ENCODE measurements at places on chromosomes 3 and 15.

DNA sequence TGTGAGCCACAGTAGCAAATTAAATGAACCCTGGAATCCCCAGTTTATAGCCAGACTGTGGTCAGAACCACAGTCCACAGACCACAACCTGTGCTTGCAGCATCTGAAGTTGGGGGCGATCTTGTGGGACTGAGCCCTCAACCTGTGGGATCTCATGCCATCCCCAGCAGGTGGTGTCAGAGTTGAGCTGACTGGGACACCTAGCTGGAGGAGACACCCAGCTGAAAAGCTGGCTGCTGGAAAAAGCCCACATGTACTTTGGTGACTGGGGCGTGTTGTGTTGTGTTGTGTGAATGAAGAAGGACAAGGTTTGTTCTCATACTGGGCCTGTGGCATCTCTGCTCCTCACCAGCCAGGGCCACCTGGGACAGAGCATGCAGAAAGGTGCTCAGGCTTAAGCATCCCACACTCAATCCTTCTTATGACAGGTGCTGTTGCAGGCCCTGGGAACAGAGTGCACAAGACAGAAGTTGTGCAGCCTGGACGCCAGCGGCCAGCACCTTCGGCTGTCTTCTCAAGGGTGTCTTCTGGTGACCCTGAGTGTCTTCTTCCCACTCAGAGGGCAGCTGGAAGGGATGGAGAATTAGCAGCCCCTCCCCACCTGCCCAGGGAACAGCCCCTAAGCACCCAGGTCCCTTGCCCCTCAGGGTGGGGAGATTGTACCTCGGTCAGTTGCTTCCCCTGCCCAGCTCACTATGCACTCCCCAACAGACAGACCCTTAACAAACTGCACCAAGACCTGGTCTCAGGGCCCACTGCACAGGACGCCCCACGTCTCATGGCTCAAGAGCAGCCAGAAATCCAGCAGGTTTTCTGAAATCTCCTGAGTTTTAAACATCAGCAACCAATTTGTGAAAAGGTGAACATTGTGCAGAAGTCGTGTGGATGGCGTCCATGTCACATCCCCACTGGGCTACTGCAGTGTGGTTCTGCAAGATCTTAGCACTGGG is 2.2 kb upstream of the UROC1 start:
- DNase-seq, result no peak

DNA sequence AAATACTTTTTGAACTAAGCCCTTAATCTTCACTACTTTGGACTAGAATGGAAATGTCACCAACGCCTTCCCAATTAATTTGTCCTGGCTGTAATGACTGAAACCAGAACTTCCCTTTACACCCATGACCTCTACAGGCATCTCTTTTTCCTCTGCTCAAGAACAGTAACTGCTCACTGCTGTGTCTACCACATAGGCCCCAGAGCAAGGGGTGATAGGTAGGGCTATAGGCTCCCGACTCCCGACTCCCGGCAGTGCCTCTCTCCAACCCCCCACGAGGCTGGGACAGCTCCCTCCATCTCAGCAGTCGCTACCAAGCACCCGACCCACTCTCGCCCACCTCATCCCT is 384 bp upstream of the LEKR1 start:
- no peak for DNase-seq

- DNase-seq, result no peak
Observed at GRCh38 chr3:112829046-112829445, 17.6 kb downstream of the CD200R1L start.

- DNase-seq, result no peak
Observed at GRCh38 chr3:8954938-8955763, 8.1 kb downstream of the RAD18 start.

DNA sequence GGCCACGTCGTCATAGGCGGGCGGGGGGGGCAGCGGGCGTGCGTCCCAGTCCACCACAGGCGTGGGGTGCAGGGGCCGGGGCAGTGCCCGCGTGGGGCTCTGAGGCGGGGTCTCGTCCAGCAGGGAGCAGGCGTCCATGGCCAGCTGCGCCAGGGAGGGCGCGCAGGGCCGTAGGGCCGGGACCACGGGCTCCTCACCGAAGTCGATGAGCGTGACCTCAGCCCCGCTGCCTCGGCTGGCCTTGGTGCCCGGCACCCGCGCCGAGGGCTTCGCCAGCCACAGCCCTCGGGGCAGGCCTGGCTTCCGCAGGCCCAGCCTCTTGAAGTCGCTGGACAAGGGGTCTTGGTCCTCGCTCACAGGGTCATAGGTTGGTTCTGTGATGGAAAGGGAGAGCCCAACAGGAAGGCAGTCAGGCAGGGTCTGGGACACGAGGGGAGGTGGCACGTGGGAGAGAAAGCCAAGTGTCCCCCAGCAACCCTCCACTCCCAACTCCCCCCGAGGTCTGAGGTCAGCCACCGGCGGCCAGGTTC is 40.0 kb downstream of the TNK2 start:
- DNase-seq, result no peak

- DNase-seq, result no peak
Observed at GRCh38 chr3:64530434-64531049, 157.3 kb downstream of the ADAMTS9 start.

DNA sequence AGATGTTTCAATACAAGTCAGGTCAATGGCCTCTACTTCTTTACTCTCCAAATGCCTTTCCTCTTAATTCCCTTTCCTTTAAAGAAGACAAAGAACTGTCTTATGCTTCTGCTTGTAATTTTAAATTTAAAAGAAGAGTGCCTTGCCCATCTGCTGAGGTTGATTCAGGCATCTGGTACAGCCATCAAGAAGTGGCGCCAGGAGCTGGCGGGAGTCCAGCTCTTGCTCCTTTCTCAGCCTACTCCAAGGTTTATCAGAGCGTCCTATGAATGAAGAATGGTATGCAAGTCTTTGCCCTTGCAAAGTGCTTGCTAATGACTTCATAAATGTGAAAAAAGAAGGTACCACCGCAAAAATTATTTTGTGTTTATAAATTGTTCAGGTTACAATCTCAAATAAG is 294.6 kb upstream of the TGFBR2 start:
- DNase-seq, result no peak

- no peak for DNase-seq
Observed at GRCh38 chr15:50009634-50010033, 109.4 kb downstream of the ATP8B4 start.

- DNase-seq, result no peak
Observed at GRCh38 chr3:132503559-132503958, 86.3 kb downstream of the DNAJC13 start.

DNA sequence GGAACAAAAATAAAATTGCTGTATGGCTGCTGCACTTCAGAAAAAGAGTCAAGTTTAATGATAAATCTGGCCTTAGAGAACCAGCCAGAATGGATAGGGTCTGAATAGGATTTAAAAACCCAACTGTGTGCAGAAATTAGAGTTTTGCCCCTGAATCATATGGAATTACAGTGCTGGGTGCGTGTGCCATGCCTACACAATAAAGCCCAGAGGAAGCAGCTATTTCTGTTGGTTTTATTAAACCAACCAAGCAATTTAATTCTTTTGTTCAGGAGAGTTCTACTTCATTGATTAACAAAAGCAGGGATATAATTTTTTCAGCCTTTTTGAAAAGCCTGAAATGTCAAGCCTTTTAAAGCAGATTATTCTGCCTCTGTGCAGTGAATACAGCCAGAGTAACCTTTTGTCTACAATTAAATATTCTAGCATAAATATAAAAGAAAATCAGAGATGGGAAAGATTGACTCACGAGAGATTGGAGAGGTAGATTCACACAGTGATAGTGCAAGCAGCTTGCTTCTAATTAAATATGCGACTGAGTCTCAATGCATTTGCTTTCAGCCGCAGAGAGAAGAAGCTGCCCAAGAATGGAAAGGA is 66.7 kb upstream of the DNAJC19 start:
- DNase-seq, result no peak

DNA sequence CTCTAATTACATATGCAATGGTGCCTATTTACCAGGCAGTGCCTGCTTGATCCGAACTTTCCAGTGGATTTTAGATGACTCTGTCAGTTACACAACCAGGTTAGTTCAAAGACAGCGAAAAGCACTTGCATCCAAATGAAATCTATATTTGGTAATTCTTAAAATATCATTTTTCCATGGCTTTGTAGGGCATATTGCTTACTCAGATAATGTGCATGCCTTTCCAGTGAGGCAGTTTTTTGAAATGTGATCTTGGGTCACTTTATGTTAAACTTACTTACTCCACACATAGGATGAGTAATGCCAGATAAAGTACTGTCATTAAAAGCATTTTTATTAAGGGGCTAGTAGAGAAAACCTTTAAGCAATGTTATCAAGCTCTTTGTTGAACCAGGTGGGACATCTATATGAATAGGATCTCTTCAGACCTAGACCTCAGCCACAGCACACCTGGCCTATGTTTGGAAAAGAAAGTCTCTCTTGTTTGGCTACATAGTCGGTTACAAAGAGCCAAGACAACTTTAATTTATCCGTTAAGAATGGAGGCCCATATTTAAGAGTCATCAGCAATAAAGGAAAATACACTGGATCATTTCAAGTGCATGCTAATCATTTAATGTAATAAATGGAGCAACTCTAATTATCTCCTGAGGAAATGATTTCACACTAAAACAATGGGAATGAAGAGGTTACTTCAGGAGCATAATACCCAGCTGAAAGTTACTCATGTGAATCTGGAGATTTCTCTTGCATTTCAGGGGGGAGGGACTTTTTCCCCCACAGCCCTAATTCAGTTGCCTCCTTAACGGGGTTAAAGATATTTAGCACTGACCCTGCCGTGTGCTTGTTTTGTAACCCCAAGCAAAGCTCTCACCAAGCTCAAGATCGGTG is 56.3 kb upstream of the TMCO5A start:
- no peak for DNase-seq

DNA sequence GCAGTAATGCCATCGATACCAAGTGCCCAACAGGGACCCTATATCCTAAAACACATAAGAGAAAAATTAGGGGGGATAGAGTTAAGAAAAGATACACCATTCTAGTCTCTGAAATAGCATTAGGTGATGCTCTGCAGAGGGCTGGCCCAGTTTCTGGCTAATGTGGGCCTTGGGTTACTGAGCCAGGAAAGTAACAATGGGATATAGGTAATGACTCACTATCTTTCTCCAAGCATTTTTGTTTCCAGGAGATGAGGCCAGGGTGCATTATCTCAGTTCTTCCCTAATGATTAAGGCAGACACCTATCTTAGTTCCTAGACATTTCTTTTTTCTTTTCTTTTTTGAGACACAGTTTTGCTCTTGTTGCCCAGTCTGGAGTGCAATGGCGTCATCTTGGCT is 50.0 kb downstream of the PRKAR2A start:
- DNase-seq, result no peak

- no peak for DNase-seq
Observed at GRCh38 chr15:38215707-38216106, 36.9 kb upstream of the SPRED1 start.

- no peak for DNase-seq
Observed at GRCh38 chr3:196268284-196269163, 19.0 kb downstream of the PCYT1A start.

Data from activated CD4-positive, alpha-beta T cell treated with anti-CD3 and anti-CD28 coated beads, Interleukin-2, amount 50 U/mL, for 24 hours (primary cell).